ENCODE measurements at places on chromosomes 16 and 17.
A peak's percentile ranks its signal among the peaks of the same experiment; 100 is the strongest.

GRCh38 chr16:10521681-10522274, 58.6 kb downstream of the EMP2 start:
- peak; percentile 14 for DNase-seq

DNA sequence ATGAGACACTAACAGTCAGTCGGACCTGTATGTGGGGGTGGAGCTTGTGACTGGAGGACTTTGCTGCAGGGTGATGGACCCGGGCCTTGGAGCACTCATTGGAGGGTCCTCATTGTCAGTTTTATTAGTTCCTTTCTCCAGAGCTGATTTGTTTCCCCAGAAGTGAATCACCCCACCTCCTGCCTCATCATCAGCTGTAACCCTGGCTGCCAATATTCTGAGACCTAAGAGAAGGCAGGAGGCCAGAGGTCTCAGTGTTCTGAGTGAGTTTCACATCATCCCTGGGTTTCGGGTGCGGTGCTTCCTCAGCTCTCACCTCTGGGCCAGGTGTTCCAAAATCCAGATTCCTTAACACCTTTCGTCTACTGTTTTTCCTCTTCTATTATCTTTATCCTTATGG, 49.9 kb upstream of the KIFC3 start:
- no peak for DNase-seq

DNA sequence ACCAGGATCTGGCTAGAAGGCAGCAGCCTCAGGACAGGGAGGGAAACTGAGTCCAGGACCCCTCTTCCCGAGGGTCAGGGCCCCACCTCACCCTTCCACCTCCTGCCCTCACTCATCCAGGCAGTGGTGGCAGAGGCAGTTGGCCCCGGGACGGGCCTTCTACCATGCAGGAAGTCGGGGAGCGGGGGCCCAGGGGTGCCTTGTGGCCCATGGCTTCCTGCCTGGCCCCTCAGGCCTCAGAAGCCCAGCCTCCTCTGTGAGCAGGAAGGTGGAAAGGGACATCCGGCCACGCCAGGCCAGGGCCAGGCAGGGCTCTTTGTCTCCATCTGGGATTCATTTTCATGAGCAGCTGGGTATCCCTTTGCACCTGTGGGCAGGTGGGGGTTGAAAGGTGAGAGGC, 58.5 kb downstream of the BAHCC1 start:
- no peak for DNase-seq

DNA sequence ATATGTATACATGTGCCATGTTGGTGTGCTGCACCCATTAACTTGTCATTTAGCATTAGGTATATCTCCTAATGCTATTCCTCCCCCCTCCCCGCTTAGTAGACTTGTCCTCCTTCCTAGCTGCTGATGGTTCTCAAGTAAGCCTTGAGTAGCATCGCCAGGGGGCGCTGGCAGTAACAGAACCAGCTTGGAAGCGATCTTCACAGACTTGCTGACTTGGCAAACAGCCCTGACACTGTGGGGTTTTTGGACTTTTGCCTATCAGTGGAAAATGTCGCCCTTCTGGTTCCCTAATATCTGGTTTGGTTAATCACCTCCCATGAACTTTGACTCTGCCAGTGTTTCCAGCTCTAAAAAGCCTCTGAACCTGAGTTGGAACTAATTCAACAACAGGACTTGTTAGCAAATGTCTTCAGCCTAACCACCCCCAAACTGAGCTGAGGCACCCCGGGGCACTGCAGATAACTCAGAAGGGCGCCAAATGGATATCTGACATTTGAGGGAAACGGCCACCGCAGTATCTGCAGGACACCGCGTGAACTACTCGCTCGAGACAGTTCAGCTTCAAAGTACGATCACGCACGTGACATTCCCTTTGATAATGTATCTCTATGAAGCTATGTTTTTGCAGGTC, 15.4 kb upstream of the SPATA32 start:
- DNase-seq: peak; percentile 88

GRCh38 chr16:80591071-80591915, 50.5 kb downstream of the DYNLRB2 start:
- no peak for DNase-seq

DNA sequence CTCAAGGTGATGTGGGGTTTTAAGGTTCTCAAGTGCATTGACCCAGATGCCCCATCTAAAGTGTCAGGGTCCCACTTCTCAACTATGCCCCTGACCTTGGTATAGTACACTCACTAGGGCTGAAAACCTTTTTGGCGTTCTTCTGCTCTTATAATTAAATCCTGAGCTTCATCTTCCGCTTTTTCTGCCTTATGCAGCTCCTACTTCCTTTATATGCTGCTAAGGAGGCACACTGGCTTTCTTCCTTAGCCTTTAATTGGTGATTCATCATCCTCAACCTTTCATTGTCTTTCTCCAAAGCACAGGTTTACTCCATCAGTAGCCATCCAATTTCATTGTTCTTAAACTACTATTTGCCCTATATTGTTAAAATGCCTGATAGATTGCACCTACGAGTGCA, 5.3 kb upstream of the NF1 start:
- DNase-seq: no peak

- DNase-seq: no peak
Measured at GRCh38 chr17:19385521-19385983, 1.4 kb downstream of the MFAP4 start.

DNA sequence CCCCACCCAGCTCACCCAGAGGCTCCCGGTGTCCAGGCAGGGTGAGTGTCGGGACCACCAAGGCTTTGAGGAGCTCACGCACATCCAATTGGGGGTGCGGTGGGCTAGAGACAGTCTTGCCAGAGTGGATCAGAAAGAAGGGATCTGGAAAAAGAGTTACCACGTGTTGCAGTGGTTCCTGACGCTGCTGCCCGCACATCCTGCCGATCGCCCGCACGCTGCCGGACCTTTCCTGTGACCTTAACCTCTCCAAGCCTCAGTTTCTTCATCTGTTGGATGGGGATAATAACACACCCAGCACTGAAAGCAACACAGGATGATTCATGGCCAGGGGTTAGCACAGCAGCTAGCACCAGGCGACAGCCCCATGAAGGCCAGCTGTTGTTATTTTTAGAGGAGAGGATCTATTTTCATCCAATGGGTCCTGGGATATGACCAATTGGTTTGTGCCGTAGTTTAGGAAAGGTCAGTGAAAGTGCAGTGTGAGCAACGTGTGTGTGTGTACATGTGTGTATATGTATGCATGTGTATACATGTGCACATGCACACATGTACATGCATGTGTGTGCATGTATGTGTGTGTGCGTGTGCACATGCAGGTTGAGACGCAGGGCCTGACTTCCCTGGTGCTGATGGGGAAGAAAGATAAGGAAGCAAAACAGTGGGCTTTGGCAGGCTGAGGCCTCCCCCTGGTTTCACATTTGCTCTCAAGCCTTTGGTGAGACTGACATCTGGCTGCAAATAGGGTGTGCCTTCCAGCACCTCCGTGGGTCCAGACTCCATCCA, 2.5 kb downstream of the ITGAX start:
- DNase-seq: no peak

- DNase-seq: no peak
Measured at GRCh38 chr16:51852892-51853291, 694.1 kb downstream of the TOX3 start.

- no peak for DNase-seq
Measured at GRCh38 chr17:20097330-20097729, 88.2 kb downstream of the SPECC1 start.

- no peak for DNase-seq
Measured at GRCh38 chr16:14483819-14484385, 146.2 kb downstream of the PARN start.

GRCh38 chr17:2842464-2842863, 46.2 kb downstream of the RAP1GAP2 start:
- no peak for DNase-seq

DNA sequence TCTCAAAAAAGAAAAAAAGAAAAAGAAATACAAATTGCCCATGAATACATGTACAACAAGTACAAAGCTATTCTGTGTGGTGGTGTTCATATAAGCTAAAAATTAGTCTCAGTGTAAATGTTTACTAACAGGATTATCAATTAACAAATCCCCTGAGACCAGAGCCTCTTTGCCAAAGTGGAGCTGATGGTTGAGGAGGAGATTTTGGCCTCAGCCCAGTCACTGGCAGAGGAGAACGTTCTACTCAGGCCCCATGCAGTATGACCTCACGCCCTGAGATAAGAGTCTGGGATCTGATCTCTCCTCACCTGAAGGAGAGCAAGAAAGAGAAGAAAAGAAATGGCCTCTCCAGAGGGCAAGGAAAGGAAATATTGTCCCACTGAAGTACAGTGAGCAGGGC, 35.5 kb upstream of the NOL11 start:
- DNase-seq: no peak

- no peak for DNase-seq
Measured at GRCh38 chr16:85600078-85600477, 13.0 kb upstream of the GSE1 start.

DNA sequence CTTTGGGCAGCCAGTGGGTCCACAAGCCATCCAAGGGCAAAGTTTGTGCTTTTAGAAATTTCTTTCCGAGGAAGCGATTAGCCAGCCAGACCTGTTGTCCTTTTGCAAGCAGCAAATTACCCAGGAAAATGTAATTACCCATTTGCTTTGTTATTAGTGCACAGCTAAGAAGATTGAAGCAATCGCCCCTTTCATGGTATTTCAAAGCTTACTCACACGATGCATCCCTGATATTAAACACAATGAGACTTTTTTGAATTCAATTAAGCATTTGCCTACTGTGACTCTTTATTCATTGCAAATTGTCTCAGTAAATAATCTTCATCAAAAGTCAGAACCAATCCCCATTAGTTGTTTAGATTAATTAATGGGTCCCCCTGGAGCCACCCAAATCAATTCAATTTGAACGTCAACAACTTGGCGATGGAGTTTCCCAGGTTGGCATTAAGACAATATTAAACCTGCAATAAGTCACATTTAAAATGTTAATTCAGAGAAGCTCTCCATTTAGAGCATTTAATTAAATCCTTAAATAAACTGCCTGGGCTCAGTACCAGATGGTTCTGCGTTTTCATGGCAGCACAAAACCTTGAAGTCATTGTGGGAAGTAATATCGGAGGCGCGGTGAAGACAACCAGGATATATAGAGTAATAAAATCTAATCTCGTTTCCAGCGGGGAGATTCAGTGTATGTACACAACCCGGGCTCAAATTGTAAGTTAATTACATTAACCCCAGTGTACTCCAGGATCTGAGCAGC, 366.2 kb upstream of the TNRC6C start:
- no peak for DNase-seq

- no peak for DNase-seq
Measured at GRCh38 chr16:12387786-12388185, 411.3 kb downstream of the SNX29 start.

DNA sequence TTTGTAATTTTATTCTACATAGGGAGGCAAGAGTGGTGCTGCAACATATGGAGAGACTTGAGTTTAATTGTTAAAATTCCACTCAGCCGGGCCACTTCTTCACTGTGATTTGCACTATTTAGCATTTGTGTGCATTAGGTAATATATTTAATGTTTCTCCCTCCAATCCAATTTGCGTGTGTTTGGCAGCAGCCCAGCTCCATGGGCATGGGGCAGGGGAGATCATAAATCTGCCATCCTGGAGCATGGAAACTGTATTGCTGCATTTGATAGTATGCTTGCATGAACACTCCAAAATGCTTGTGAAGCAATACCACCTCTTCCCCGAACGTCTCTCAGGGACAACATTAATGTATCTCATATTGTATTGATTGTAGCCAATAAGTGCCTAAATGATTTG, 339.1 kb upstream of the RBFOX1 start:
- no peak for DNase-seq

DNA sequence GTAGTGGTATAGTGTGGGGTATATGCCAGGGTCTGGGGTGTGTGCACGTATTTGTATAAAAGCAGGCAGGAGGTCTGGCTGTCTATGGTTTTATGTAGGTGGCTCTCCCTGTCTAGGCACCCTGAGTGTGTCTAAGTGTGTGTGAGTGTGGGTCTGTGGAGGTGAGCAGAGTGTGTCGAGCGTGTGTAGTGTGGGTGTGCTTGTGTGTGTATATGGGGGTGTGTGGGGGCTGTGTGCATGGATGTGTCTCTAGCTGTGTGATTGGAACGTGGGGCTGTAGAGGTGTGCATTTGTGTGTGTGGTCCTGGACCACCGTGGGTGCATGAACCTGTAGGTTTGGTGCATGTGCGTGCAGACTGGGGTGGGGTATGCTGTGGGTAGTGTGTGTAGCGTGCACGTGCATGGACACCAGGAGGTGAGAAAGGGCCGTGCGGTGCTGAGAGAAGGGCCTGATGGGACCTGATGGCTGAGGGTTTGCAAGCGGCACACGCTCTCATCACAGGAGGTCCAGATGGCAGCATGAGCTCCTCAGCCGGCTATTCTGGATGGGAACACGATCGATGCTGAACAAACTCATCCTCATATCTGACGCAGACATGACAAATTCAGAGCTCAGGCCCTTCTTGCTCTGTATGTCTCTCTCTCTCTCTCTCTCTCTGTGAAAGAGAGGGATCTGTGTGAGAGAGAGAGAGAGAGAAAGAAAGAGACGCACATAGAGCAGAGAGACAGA, 27.7 kb downstream of the SPACA3 start:
- no peak for DNase-seq

DNA sequence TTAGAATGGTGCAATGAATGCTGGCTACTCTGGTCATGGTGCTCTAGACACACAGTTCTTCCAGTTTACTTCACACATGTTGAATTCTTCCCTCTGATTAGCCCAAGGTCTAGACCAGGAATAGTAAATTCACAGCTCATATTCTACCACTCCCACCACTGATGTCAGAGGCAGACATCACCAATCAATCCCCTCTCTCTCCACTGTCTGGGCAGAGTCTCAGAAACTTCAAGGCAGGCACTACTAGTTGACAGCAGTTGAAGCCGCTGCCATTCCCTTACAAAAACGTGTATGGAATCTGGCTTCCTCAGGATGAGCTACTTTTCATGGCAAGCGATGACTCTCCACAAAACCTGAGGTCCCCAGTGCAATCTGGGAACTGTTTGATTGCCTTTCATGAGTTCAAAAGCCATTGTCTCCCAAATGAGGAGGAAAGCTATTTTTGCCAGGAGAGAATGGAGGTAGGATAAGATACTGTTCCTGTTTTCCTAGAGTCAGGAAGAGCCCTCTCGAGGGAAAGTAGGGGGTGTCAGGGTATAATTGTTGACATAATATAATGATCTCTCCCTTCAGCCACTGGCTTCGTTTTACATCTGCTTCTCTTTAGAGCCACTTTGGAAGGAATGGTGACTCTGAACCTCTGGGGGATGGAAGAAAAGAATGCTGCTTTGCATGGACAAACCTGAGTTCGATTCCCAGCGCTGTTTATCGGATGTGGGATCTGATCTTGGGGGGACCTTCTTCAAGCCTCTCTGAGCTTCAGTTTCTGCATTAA, 90.0 kb downstream of the FOXL1 start:
- DNase-seq: no peak
